ENCODE measurements at places on chromosomes 16 and 17.

GRCh38 chr17:29588562-29589411, 661 bp downstream of the GIT1 start:
- peak; percentile 80 for DNase-seq

- DNase-seq, result no peak
Measured at GRCh38 chr16:56341656-56342399, 83.5 kb downstream of the AMFR start.

DNA sequence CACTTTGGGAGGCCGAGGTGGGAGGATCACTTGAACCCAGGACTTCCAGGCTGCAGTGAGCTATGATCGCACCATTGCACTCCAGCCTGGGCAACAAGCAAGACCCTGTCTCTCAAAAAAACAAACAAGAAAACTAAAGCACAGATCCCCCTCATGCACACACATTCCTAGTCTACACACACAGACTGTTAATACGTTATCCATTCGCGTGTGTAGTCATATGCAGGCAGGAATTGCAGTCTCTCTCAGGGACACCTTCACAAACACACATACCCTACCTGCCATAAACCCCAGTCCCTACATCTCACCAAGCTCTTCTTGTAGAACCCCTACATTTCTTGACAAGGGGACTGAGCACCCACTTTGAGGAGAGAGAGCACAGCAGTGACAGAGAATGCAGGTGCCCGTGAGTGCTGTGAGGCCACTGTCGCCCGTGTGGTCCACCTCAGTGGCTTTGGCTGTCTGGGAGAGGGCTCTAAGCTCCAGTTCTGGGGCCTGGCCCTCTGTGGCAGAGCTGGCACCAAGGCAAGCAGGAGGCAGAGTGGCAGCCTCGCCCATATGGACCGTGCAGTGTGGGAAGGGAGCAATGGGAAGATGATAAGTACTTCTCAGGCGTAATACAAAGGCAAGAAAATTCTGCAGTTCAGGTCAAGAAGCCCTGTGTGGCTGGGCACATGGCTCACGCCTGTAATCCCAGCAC, 59.0 kb upstream of the RPH3AL start:
- DNase-seq, result no peak

DNA sequence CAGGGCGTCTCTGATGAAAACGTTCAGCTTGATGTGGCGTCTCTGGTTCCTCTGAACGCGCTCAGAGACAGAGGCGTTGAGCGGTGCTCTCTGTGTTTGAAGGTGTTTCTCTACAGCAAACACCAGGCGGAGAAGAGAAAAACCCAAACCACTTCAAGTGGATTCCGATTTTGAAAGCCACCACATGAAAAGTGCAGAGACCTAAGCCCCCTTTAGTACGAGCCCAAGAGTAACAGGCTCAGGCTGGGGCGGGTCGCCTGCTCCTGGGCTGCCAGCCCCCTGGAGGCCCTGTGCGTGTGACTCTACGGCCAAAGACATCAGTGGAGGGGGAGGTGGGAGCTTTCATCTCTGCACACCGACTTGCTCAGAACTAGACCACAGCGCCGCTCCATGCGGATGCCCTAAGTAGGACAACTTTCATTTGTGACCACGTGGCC, 328.4 kb downstream of the MAF start:
- DNase-seq, result peak; percentile 55

- DNase-seq, result no peak
Measured at GRCh38 chr17:6457688-6458459, 13.6 kb downstream of the PIMREG start.

- DNase-seq, result no peak
Measured at GRCh38 chr17:57050306-57050705, 34.7 kb upstream of the AKAP1 start.

DNA sequence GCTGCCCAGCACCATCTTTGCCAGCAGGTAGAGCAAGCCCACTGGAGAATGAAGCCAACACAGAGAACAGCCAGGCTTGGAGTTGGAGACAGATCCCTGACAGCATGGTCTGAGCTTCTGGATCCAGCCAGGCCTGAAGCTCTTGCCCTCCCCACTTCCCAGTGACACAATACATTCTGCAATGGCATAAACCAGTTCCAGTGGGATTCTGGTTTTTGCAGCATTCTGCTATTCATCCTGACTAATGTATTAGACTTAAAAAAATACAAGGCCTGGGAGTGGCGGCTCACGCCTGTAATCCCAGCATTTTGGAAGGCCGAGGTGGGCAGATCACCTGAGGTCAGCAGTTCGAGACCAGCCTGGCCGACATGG, 40.6 kb upstream of the LITAF start:
- no peak for DNase-seq

DNA sequence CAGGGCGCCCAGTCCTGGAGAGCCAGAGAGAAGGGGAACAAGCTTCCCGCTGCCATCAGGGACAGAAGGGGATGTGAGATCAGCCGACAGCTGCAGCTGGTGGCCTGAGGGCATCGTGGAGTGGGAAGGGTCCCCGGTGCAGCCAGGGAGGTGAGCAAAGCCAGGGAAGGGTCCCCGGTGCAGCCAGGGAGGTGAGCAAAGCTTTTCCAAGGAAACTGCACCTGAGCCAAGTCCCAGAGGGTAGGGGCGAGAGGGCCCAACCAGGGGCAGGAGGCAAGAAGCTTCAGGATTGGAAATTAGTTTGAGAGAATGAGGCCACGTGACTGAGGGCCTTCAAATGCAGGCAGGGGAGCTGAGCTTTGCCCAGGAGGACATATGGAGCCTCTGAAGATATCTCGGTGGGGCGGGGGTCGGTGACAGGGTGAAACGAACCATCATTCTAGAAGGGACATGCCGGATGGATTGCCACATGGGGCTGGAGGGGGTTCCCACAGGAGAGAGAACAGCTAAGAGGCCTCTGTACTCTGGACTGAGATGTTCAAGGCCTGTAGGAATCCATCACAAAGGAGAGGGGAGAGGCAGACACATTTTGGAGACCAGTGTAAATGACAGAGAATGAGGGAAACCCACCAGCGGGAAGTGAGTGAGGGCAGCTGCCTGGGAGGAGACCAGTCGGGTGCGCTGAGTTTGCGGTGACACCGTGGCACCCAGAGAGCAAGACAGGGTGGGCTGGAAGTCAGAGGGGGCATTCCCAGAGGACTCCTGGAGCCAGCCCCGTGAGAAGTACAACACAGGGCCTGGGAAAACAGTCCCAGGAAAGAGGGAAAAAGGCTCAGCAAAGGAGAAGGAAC, 31.4 kb upstream of the RPH3AL start:
- no peak for DNase-seq

- no peak for DNase-seq
Measured at GRCh38 chr17:42286411-42287221, 1.7 kb upstream of the STAT5A start.

GRCh38 chr16:51696376-51696775, 545.3 kb upstream of the SALL1 start:
- no peak for DNase-seq

- no peak for DNase-seq
Measured at GRCh38 chr17:79407385-79407784, 203.5 kb downstream of the RBFOX3 start.
